Stimulated activated CD8-positive, alpha-beta memory T cell treated with anti-CD3 and anti-CD28 coated beads, Interleukin-15, amount 100 ng/mL, for 24 hours (primary cell): ENCODE measurements at places on chromosomes 2 and 18.

GRCh38 chr2:43877782-43878464, 39.2 kb downstream of the ABCG8 start:
- DNase-seq: peak; percentile 35

- no peak for DNase-seq
Measured at GRCh38 chr2:69459936-69460335, 22.7 kb upstream of the NFU1 start.

DNA sequence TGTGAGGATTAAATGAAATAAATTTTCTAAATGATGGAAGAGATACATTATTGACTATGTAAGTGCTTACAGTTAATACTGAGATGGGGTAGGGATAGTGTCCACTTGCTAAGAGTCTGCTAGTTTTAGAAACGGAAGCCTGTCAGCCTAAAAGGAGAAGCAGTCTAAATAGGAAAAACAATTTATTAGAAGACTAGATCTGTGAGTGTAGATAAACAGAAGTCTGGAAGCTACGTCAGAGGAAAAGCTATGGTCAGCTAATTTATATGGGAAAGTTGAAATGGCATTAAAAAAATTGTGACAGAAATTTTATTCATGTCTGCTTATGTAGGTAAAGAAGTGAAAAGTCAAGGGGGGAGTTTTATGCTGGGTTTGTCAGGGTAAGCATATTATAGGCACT, 1338.4 kb upstream of the CHAC2 start:
- no peak for DNase-seq

GRCh38 chr2:240441326-240441992, 6.0 kb downstream of the GPC1 start:
- DNase-seq: no peak

DNA sequence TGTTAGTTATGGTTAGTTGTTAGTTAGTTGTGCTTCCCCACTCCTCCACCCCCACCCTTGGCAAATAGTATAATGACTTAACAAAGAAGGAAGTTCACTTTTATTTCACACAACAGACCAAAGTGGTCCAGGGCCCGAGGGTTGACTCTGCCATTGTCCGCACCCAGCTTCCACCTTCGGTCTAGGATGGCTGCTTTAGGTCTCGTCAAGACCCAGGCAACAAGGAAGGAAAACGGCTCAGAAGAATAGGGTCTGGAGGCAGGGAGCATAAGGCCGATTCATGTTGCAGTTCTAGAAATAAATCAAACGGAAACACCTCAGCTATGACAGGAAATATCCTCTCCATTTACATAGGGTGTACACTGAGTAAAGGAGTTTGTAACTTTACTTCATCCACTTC, 206.0 kb upstream of the CXCR4 start:
- no peak for DNase-seq

DNA sequence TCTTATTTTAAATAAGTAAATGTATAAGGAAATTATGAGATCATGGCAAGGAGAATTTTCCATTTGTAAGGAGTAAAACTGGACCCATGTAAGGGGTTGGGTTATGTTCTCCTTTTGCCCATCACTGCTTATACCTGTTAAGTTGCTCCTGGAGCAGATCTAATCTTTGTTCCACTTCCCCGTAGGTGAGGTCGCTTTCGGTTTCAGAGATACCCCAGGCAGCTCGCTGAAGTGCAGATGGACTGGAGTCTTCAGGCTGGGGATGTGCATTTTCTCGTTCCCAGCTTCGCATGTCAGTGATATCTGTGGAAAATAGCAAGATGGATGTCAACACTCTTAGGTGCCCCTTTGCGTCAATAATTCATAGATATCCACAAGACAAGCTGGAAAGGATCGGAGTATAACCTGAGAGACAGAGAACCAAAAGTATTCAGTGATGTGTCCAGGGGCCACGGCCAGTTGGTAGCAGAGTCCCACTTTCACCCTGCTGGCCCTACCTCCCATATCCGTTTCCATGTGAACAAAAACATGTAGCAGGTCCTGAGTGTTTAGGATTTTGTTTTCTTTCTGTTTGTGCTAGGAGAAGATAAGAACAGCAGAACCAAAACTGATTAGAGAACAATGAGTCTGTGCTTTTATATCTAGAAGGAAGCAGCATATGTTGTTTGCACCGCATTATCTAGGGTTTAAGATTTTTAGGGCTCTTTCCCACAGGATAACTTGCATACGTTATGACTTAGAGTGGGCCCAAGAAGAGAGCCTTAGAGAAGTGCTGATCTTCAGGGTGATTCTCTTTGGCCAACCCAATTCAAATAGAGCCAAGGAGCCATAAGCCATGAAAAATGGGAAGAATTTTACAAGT, 36.0 kb downstream of the GCA start:
- no peak for DNase-seq

DNA sequence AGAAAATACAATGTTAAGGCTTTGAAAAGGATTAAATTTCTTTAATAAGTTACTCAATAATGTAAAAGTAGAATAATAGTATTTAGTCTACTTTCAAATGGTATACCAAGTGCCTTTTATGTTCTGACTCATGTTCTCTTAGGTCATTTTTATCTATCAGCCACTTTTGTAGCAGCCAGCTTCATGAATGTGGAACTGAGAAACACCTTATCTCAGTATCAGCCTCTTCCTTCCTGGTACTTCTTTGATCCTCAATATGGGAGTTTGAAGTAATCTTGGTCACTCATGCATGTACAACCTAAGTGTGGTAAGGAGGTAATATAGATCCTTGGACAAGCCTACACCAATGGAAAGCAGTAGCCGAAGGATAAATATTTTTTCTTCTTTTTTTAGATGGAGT, 180.4 kb upstream of the NRXN1 start:
- no peak for DNase-seq
